Endothelial cell (in vitro differentiated cells): ENCODE measurements at places on chromosomes 16 and 17.

GRCh38 chr17:50114401-50114800, 15.6 kb downstream of the SAMD14 start:
- no peak for DNase-seq

DNA sequence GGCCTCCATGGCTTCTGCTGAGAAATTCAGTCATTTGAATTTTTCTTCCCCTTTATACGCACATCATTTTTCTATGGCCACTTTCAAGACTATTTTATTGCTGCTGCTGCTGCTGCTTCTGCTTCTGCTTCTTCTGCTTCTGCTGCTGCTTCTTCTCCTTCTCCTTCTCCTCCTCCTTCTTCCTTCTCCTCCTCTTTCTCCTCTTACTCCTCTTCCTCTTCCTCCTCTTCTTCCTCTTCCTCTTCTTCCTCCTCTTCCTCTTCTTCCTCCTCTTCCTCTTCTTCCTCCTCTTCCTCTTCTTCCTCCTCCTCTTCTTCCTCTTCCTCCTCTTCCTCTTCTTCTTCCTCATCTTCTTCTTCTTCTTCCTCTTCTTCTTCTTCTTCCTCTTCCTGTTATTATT, 22.4 kb downstream of the CPD start:
- DNase-seq: no peak

DNA sequence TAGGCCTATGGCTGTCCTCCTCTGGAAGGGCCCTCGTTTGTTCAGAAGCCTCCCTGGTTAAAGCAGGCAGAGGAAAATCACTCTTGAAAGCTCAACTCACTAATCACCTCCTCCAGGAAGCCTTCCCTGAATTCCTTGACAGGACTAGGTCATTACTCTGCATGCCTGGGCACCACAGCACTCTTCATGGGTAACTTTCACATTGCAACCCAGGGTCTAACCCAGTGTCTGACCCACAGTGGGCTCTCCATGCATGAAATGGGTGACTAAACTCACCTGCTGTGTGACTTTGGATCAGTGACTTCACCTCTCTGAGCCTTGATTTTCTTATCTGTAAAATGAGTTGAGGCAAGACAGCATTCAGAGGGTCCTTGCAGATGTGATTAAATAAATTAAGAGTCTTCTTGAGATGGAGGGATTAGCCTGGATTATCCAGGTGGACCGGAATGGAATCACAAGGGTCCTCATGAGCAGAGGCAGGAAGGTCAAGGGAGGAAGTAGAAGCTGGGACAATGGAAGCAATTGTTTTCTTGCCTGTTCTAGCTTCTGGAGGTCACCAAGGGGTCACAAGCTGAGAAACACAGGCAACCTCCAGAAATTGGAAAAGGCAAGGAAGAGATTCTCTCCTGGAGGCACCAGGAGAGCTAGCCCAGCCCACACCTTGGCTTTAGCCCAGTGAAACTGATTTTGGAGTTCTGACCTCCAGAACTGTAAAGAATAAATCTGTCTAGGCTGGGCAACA, 3.8 kb upstream of the RAI1 start:
- DNase-seq: no peak

DNA sequence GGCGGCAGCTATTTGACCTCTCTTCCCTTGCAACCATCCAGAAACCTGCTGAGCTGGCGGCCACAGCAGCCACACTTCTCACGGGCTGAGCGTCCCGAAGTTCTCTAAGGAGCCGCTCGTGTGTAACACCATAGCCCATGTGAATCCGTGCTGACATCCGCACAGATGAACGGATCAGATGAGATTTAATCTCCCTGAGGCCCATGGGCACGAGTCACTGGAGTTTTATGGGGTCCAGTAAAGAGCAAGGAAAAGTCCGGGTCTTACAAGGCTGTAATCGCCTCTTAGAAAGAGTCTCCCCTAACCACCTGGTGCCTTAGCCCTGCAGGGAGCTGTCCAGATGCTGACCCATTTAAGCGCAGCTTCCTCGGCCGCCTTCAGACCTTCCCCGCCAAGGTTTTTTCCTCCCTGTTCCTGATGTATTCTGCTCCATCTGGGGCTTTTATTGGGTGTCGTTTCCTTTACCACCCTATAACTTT, 5.5 kb upstream of the CACNG5 start:
- DNase-seq: peak; percentile 76

DNA sequence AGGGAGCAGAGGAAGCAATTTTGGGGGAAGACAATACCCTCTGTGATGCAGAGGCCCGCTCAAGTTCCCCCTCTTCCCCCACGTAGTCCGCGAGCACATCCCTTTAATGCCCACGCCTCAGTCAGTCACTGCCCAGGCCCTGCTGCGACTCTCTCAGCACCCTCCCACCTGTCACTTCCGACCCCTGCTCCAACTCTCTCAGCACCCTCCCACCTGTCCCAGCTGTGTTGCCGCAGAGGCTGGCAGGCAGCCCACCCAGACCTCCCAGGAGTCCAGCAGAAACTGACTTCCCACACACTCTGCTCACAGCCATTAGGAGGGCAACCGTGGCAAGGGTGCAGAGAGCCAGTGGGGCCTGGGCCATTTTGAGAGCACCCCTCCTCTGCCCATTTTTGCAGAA, 92.7 kb downstream of the WSCD1 start:
- DNase-seq: no peak

DNA sequence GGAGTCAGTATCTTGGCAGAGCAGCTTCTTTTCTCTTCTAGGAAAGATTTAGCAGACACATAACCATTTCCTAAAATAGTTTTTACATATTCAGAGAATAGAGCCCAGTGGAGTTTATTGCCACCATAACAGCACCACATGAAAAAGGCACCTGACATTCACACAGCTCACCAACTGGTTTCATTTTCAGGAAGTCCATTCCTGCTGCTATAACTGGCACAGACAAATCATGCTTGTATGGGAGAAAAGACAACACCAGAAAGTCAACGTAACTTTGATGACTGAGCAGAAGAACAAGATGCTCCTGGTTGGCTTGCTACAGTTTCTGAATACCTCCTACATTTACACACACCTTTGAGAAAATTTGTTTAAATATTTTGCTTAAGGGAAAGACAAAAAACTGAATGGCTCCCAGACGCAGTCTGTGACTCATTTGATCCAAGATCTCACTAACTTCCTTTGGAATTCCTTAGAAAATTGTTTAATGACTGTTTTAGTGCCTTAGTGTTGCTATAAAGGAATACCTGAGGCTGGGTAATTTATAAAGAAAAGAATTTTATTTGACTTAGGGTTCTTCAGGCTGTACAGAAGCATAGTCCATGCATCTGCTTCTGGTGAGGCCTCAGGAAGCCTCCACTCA, 1380.6 kb downstream of the CDH8 start:
- DNase-seq: no peak

DNA sequence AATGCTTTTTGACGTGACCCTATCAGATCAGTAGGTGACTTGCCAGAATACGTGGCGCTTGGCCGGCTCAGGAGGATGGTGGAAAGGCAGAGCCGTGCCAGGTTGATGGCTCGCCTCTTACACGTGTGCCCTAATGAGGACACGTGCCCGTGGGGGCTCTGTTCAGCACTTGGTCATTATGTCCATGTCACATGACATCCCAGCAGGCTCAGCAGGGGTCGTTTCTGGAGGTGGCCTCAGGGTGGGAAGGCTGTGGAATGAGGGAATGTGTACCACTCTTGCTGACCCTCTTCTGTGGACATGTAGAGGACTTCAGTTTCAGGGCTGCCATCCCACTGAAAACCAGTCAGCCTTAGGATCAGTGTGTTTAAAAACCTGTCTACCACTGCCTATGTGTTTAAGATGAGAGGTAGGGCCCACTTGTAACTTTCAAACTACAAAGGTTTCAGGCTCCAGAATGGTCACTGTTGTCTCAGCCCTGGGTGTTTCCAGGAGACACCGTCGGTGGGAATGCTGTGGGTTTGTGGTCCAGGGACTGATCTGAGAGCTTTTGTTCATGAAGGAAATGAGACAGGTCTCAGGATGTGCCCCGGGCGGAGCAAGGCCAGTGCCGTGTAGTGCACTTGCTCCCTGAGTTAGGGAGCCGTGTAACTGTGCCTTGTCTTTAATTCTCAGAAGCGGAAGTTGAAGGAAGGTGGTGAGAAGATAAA, 12.1 kb downstream of the UBN1 start:
- no peak for DNase-seq

DNA sequence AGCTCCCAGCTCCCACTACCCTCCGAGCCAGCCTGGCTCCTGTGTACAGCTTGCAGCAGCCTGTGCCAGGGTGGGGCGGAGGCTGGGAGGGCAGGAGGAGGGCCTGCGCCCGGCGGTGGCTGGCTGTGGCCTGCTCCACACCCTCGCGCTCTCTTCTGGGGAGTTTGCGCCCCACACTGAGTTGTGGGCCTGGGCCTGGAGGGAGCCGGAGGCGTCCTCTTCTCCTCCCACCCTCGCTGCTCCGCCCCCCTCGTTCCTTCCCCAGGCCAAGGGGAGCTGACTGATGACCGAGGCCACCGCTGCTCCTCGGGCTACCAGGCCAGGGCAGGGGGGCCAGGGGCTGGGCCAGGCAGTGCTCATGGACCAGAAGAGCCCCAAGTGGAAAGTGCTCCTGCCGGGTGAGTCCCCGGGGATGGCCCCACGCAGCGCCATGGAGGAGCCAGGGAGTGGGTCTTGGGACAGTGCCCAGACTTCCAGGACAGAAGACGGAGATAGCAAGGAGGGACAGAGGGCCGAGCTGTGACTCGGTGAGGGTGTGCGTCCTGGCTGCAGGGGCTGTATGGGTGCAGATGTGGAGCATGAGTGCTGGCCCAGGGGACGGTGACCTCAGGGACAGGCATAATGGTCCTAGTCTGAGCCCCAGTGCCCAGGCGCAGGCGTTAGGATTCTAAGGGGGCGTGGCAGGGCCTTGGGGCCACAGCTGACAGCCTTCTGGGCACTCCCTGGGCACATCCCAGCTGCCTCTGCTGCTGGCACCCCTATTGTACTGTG, 242.1 kb upstream of the GSE1 start:
- DNase-seq: no peak

DNA sequence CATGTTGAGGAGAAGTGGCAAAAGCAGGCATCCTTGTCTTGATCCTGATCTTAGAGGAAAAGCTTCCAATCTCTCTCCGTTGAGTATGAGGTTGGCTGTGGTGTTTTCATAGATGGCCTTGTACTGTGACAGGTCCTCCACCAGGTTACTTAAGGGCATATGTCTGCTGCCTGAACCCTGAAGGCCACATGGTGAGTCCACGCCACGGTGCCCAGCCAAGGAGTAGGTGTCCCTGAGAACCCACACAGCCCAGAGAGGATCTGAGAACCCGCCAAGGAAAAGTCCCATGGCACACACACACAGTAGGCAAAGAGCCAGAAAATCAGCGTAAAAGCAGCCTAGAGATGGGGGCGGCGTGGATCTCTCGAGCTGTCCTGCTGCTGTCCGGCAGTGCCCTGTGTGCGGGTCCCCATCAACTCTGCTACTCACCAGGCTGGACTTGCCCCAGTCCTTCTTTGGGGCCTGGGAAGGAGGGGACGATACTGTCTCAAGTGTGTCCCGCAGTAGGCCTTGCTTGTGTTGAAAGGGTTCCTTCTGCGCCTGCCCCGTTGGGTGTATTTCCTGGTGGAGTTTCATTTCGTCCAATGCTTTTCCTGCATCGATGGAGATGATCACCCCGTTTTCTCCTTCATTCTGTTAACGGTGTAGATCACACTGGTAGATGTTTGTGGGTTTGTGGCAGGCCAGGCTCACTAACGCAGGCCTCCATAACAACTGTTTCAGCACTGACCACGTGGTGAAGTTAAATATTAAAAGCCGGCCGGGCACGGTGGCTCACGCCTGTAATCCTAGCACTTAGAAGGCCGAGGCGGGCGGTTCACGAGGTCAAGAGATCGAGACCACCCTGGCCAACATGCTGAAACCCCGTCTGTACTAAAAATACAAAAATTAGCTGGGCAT, 90.8 kb upstream of the DNAH17 start:
- no peak for DNase-seq

- DNase-seq: no peak
Measured at GRCh38 chr17:329784-330420, 22.7 kb downstream of the RPH3AL start.

- DNase-seq: peak; percentile 65
Measured at GRCh38 chr17:41734139-41734948, at the start of gene HAP1. Gene HAP1 (minus strand): TSS chr17:41734643. CDS start chr17:41734634, 9 bp downstream.

DNA sequence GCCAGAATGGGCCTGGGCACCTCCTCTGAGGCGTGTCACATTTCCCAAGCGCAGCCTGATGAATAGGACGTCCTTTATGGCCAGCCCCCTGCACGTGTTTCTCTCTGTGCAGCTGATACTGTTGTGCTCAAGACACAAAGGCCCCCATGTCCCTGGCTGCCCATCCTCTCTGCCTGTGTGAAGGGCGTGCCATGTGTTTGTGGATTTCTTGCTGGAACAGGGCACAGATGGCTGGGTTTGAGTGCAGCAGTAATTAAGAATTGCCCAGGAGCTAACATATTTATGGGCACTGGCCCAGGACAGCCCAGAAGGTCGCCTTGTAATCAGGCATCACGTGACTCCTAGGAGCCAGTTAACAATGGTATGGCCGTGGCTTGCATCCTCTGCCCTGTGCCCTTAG, 181.1 kb downstream of the CCDC182 start:
- DNase-seq: no peak

DNA sequence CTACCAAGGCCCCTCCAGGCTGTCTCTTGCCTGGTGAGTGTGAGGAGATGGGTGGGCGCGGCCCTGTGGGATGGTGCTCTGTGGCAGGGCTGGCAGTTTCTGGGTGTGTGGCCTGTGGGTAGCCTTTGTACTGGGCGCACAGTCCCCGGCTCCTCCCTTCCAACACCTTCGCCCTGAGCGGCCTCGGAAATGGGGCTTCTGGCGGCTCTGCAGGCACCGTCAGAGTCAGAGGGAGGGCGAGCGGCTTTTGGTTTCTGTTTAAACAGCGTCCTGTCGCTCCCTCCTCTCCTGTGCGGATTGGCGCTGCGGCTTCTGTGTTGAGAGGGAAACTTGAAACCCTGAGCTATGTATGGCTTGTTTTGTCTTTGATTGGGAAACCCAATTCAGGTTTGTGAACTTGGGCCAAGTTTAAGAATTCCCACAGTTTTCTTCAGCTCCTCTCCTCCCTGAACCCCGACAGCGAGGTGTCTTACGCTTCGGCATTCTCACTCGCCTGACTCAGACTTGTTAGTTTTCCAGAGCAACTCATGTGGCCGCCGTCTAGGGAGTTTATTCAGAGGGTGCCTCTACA, 8.3 kb upstream of the ZNF750 start:
- no peak for DNase-seq

DNA sequence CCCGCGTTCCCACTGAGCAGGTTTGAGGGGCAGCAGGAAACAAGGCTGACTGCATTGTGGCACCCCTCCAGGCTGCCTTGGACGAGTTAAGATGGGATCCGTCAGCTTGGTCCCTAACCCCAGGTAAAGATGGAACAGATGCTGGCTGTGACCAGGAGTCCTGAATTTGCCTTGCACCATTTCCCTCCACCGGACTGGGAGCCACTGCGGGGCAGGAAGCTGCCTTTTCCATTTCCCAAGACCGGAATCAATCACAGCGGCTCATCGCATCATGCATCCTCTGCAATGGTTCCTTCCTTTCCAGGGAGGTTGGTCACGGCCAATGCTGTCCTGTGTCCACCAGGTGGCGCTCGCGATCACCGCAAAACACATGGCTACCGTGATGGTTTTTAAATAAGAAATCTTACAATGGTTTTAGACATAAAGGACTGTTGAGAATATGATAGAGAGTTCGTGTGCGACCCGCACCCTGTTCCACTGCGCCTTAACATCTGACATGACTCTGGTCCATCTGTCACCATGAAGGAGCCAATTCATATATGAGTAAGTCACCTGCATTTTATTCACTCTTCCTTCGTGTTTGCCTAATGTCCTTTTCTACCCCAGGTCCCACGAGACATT, 6.8 kb upstream of the MEAK7 start:
- peak; percentile 84 for DNase-seq
